Lung microvascular endothelial cell (primary cell): ENCODE measurements at places on chromosomes 16 and 17. TPM values are rescaled to one million over a fixed set of nuclear protein-coding genes. Genes with fewer than 3 reads are reported as not detected.
A peak's percentile ranks its signal among the peaks of the same experiment; 100 is the strongest.

The ZNRF1 gene
- 7.9 and 10.7 TPM in 2 replicates for total RNA-seq

The PYY gene
- total RNA-seq, result not detected in 2 replicates

DNA sequence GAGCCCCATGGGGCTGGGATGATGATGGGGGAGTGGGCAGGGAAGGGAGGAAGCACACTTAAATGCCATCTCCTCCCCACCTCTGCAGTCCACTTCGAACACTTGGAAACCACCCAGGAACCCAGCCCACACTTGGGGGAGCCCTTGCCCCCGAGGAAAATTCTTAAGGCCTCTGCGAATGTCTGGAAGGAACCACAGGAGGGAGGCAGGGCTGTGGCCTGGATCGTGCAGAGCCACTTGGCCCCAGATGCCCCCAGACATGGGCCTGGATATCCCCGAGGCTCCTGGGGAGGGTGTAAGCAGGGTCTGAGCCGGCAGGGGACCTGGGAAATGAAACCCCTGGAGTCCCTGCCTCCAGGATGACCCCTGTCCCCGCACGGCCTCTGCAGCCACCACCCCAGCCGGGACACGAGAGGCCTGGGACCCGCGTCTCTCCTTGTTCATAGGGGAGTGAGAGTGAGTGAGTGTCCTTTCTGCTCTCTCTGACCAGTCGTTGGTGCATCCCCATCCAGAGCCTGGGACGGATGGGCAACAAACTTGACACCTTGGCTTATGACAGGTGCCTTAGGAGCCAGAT is 11.8 kb upstream of the MTSS2 start:
- no peak for DNase-seq

- DNase-seq, result no peak
Measured at GRCh38 chr17:50051082-50051576, 4.8 kb upstream of the ITGA3 start.

The VMO1 gene
- 0.22 TPM in 1 of 2 replicates, not detected in the other for total RNA-seq

The UMOD gene
- total RNA-seq, result not detected in 2 replicates

- peak; percentile 94 for DNase-seq
Measured at GRCh38 chr17:68759343-68760140, 158.4 kb upstream of the FAM20A start.

- no peak for DNase-seq
Measured at GRCh38 chr17:51590071-51590656, 329.8 kb downstream of the UTP18 start.

The GPRC5C gene
- total RNA-seq, result 0.22 and 0.40 TPM in 2 replicates

- no peak for DNase-seq
Measured at GRCh38 chr16:66614161-66614802, 9.8 kb downstream of the CMTM3 start.

GRCh38 chr16:3013491-3013951 is 798 bp downstream of the CLDN9 start:
- no peak for DNase-seq

The TRPV3 gene
- total RNA-seq, result under 0.01 TPM in 1 of 2 replicates, not detected in the other

DNA sequence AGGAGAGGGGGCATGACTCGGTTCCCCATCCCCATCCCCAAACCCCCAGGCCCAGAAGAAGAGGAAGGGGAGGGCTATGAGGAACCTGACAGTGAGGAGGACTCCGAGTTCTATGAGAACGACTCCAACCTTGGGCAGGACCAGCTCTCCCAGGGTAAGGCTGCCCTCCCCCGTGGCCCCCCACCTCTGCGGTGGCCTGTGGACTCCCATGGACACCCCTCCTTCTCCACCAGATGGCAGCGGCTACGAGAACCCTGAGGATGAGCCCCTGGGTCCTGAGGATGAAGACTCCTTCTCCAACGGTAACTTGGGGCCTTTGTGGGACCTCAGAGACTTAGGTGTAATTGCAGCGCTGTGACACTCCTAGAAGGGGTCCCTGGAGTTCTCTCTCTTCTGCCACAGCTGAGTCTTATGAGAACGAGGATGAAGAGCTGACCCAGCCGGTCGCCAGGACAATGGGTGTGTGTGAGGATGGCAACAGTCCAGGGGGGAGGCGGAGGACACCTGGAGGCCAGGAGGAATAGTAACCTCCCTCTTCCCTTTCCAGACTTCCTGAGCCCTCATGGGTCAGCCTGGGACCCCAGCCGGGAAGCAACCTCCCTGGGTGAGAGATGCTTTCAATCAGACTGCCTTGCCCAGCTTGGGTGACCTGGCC is 5.6 kb downstream of the CD19 start:
- DNase-seq, result no peak

GRCh38 chr16:22627043-22627442 is 116.4 kb downstream of the NPIPB5 start:
- no peak for DNase-seq

DNA sequence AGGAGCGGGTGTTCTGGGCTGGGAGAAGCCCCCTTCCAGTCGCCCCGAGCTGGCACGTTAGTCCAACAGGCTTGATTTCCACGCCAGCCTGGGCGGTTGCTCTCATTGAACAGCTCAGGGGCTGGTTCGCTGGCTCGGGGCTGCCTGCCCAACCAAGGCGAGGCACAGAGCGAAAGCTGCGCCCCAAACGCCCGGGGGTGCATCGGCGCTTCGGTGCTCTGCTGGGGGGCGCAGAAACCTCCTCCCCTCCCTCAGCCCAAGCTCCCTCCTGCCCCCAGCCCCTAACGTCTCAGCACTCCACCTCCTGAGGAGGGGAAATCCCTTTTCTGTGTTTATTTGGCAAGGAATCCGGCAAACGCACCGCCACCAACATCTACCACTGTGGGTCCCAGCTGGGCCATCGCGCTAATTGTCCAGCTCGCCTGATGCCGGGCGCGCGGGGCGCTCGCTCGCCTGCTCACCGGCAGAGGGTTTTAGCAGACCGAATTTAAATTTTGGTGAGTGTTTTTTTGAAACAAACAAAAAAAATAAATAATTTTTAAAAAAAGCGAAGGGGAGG is 29.5 kb upstream of the RBFOX1 start:
- no peak for DNase-seq

The TLCD3B gene
- not detected in 2 replicates for total RNA-seq

- DNase-seq, result no peak
Measured at GRCh38 chr16:583470-583814, 6.4 kb upstream of the RAB40C start.
